ENCODE measurements at places on chromosomes 3 and 15.

- no peak for DNase-seq
These were observed 90.2 kb upstream of the KLF13 start for GRCh38 chr15:31236184-31237042.

DNA sequence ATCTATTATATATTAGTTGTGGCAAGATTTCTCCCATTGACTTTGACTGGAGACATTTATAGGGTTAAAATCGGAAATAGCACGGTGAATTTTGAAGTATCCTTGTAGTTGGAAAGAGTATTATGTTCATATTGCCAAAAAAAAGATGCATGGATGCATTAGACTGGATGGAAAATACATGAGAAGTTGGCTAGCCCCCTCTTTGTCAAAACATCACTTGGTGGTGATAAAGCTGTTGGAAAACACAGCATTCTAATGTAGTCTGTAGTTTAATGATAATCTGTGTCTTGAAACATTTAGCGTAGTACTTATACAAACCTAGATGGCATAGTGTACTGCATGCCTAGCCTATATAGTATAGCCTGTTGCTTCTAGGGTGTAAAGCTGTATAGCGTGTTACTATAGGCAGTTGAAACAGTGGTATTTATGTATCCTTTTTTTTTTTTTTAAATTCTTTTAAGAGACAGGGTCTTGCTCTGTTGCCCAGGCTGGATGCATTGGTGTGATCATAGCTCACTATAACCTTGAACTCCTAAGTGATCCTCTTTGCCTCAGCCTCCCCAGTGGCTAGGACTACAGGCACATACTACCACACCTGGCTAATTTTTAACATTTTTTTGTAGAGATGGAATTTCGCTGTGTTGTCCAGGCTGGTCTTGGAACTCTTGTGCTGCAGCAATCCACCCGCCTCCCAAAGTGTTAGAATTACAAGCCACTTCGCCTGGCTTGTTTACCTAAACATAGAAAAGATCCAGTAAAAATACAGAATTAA is 21.8 kb downstream of the CTNNB1 start:
- no peak for DNase-seq

DNA sequence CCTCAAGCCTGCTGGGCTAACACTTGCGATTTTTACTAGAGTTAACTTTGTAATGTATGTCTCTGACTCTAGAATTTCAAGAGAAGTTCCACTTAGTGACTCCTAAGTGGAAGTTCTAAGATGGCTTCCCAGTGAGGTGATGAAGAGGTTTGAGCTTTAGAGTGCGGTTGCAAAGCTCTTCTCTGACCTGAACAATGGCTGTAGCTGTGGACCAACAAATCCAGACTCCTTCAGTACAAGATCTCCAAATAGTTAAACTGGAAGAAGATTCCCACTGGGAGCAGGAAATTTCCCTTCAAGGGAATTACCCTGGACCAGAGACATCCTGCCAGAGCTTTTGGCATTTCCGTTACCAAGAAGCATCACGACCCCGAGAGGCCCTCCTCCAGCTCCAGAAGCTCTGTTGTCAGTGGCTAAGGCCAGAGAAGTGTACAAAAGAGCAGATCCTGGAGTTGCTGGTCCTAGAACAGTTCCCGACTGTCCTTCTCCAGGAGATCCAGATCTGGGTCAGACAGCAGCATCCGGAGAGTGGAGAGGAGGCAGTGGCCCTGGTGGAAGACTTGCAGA is 22.3 kb downstream of the WDR73 start:
- peak; percentile 21 for DNase-seq

GRCh38 chr15:34470091-34470490 is 32.5 kb upstream of the GOLGA8A start:
- no peak for DNase-seq

DNA sequence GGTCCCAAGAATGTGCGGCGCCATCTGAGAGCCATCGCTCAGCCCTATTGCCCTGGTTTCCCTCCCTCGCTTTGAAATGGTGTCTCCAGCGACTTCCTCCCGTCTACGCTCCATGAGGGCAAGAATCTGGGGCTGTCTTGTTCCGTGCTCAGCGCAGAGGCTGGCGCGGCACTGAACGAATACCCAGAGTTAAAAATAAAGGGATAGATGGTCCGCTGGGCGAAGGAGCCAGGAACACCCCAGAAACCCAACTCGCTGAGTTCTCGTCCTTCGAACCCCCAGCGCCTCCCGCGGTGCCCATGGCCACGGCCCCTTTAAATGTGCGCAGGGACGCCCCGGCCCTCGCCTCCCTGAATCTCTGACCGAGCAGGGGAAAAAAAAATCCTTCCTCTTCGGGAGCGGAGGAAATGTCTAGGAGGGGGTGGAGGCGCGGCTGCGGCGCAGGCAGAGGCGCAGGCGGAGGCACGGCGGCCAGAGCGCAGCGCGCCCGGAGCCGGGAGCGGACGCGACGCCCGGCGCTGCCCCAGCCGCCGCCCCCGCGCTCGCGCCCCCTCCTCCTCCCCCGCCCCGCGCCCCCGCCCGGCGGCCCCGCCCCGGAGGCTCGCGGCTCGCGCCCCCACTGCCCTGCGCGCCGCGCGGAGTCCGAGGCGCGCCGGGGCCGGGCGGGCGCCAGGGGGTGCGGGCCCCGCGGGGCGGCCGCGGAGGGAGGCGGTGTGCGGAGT is 8.5 kb upstream of the FGD5 start:
- no peak for DNase-seq

DNA sequence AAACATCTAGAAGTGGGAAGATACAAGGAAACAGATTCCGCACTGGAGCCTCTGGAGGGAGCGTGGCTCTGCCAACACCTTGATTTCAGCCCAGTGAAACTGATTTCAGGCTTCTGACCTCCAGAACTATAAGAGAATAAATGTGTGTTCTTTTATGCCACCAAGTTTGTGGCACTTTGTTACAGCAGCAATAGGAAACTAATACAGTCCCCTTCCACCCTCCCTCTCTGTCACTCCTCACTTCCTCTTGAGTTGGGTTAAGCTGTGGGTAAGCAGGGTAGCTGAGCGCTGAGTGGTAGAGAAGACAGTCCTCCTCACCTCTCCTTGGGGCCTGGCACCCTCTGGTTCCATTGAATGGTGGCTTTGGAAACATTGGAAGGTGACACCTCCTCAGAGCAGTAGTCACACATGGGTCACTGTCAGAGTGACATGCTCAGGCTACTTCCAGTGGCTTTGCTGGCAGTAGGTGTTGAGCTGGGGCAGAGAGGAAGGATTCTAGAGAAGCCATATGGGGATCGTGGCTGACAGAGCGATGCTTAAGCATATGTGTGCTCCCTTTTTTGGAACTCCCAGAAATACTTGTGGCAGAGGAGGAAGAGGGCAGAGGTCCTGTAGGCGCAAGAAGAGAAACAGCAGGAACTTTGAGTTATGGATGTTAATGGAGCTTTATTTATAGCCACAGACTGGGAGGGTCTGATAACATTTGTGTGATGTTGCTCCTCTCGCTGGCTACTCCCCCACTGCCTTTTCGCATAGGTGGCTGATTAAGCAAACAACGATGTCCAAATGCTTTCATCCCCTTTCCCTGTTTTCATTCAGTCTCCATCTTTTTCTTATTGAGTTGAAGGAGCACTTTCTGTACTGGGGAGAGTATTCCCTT is 14.8 kb upstream of the HCN4 start:
- no peak for DNase-seq

DNA sequence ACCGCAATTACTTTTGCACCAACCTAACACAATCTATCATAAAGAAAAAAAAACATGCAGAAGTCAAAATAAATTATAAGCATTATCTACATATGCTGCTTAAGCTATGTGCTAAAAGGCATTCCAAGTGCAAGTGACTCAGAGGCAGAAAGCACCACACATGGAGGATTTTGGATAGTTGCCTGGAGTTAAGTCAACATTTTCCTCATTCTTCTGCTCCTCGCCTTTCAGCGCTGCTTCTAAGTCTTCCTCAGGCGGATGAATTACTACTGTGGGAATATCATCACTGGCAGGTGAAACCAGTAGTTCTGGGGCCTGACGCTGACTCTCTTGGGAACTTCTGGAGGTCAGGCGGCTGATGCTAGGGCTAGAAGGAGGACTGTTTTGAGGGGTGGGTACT is 53.1 kb downstream of the SLC4A7 start:
- no peak for DNase-seq

DNA sequence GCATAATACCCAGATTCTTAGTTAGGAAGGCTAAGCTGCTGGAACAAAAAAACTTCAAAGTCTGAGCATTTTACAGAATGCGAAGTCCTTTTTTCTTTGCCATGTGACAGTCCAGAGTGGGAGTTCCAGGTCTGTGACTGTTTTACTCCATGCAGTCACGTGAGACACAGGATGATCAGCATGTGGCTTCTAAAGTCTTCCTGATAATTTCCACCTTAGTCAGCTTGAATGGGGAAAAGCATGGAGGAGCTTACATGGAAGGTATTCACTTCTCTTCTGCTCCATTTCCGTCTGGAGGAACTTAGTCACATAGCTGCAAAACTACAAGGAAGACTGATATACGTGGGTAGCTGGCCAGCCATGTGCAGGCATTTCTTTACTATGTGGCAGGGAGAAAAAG is 1.7 kb downstream of the SNTN start:
- no peak for DNase-seq

- DNase-seq = peak; percentile 13
These were observed 279.1 kb upstream of the THRB start for GRCh38 chr3:24773798-24774197.

DNA sequence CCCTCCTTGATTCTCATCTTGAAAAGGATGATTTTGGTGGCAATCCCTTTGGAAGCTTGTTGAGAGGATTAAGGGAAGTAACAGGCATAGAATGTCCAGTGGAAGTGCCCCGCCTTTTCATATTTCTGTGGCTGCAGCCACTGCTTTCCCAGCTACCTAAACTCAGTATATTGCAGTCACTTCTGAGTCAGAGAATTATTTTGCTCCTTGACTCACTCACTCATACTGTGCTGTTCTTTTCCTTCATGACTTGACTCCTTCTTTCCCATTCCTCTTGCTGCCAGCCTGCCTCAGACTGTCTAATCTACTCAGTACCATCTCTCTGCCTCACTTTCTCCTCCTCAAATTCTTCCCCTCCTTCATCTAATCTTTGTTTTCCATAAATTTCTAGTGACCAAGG is 26.5 kb upstream of the POLR2M start:
- no peak for DNase-seq

DNA sequence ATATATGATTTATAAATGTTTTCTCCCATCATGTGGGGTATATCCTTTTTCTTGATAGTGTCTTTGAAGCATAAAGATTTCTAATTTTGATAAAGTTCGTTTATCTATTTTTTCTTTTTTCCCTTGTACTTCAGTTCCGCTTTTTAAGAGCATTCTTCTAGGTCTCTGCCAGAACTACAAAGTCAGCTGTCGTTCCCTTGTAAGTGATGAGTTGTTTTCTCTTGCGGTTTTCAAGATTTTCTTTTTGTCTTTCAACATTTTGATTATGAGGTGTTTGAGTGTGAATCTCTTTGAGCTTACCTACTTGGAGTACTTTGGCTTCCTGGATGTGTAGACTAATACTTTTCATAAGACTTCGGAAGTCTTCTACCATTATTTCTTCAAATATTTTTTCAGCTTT is 9.3 kb upstream of the PRICKLE2 start:
- DNase-seq = no peak

DNA sequence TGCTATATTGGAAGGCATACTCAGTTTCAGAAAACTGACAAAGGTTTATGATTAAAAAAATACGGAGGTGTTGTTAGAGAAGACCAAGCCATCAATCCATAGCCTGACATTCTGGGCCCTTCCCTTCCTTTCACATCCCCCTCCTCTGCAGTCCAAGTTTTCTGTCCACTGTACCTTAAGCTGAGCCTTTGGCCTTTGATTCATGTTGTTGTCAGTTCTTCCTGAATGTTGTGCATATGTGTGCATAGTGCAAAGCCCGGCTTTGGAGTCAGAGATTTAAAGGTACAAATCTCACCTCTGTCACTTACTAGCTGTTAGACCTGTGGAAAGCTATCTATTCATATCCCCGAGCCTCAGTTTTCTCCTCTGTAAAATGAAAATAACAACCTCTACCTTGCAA is 104.9 kb upstream of the AGBL1 start:
- DNase-seq = no peak

DNA sequence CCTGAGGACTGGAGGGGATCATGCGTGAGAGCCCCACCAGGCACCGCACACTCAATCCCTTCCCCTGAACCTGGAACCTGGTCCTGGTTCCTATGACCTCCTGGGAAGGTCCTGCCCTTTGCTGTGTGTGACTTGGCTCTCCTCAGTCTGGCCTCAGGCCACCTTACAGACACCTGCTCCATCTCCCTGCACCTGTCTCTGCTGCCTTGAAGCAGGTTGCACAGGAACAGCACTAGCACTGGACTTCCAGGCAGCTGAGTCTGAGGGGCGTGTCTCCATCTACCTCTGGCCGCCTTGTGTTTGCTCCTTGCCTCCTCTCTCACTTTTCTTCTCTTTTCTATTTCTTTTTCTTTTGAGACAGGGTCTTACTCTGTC is 15.4 kb downstream of the PSTPIP1 start:
- no peak for DNase-seq

DNA sequence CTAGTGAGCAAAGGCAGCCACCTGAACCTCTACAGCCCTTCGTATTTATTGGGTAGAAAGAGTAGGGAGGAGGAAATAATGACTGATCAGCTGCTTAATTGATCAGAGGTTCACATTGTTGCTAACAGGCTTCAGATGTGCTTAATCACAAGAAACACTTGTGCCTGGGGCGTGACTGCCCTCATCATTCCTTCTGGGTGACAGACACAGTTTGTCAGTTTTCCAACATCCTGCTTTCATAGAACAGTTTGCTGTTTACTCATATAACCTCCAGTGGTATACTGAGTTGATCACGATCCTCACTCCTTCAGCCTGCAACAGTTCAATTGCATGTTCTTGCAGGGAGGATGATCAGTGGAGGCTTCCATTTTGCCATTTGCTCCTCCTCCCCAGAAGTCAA is 13.6 kb upstream of the CASR start:
- no peak for DNase-seq
